Kidney (tissue), 22 donors: ENCODE measurements at places on chromosomes 2 and 18. TPM values are rescaled to one million over a fixed set of nuclear protein-coding genes. Genes with fewer than 3 reads are reported as not detected.

The C2orf78 gene
- not detected for polyA plus RNA-seq

The GLI2 gene
- polyA plus RNA-seq = 0.32 TPM

The GKN2 gene
- not detected for polyA plus RNA-seq

The SH2D6 gene
- 3.2 TPM for polyA plus RNA-seq

The SRD5A2 gene
- 0.15 TPM for polyA plus RNA-seq

GRCh38 chr2:177783835-177784744 is 288.5 kb downstream of the PDE11A start:
- no peak for DNase-seq

- DNase-seq = peak; percentile 92
Measured at GRCh38 chr2:10043256-10043905, at the start of gene KLF11. Gene KLF11, plus strand, starts transcription at chr2:10043550. Its CDS starts 167 bp downstream, at chr2:10043717.

GRCh38 chr2:45992021-45992740 is 305.0 kb upstream of the EPAS1 start:
- no peak for DNase-seq

DNA sequence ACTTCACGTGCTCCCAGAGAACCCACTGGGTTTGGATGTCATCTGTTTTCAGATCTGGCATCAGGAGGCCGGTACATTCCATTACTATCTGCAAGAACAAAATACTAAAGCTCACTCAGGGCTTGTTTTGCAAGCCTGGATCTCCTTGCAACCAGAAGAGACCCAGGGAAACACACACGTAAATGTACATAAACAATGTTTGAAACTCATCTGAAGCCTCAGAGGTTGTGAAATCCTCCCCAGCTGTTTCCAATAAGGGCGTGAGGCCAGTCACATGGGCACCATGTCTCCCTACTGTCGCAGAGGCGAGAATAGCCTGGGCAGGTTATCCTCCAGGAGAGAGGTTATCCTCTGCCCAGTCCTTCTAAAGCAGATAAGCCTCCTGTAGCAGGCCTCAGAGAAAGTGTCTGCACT is 186.9 kb downstream of the GFPT1 start:
- no peak for DNase-seq

- DNase-seq = no peak
Measured at GRCh38 chr2:224869601-224870233, 153.6 kb upstream of the CCDC195 start.

DNA sequence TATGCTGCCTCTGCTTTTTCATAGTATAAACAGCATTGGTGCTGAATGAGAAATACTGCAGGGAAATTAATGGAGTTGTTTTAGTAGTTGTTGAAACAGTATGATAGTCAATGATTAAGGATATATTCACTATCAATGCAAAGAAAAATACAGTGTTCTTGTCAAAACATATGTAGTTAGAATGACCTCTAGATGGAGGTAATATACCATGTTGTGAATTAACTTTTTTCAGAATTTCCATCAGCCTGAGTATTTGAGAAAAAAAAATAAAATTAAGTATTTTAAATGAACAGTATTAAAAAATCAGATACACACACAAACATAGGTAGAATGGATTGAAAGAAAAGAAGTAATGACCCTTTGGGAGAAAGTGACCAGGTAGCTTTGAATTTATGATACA is 59.5 kb downstream of the RMDN2 start:
- peak; percentile 32 for DNase-seq

DNA sequence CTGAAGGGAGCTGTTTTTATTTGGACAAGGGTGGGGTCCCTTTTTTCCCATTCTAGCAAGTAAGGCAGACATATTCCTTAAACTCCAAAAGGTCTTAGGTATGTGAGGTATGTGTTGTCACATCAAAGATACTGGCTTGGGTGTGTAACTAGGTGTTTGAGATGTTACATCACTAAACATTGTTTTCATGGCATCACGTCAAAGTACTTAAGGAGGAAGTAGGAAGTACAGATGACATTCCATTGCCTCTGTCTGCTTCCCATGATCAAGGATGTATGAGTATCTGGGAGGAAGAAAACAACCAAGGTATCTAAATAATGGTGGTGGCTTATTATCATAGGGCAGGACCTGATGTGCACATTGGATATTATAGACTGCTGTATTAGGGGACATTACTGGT is 39.3 kb downstream of the CD302 start:
- no peak for DNase-seq

DNA sequence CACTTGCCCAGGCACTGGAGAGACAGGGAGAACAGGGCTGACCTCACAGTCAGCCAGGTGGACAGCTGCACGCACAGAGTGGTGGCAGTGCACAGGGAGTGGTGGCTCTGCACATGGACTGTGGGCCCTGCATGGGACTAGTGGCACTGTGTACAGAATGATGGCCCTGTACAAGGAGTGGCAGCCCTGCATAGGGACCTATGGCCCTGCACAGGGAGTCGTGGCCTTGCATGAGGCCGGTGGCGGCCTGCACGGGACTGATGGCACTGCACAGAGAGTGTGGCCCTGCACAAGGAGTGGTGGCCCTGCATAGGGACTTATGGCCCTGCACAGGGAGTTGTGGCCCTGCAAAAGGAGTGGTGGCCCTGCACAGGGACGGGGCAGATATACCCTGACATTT is 19.1 kb upstream of the STEAP3 start:
- no peak for DNase-seq
